ENCODE measurements at places on chromosomes 13 and 19. TPM values are rescaled to one million over a fixed set of nuclear protein-coding genes. Genes with fewer than 3 reads are reported as not detected.

The ATP1A3 gene
- not detected for total RNA-seq

The FUT1 gene
- total RNA-seq: 6.2 TPM

The RNF225 gene
- total RNA-seq: not detected

The ZNF682 gene
- 5.7 TPM for total RNA-seq

The APOC1 gene
- 285 TPM for total RNA-seq

The LGALS14 gene
- total RNA-seq: not detected

The ZNF432 gene
- 13.4 TPM for total RNA-seq

The GJB6 gene
- total RNA-seq: not detected

The RNASEH2A gene
- 8.5 TPM for total RNA-seq

The ANGPTL8 gene
- not detected for total RNA-seq

The PCSK4 gene
- 5.9 TPM for total RNA-seq

The HSD17B14 gene
- total RNA-seq: 18.6 TPM

The ZNF556 gene
- total RNA-seq: not detected

The JOSD2 gene
- total RNA-seq: 20.3 TPM

The SELENOV gene
- total RNA-seq: not detected

The BEST2 gene
- total RNA-seq: not detected

The COX6B2 gene
- 1.3 TPM for total RNA-seq
